Stimulated activated CD4-positive, alpha-beta T cell treated with anti-CD3 and anti-CD28 coated beads, Interleukin-2, amount 100 ng/mL, for 24 hours (primary cell): ENCODE measurements at places on chromosomes 3 and 15.

GRCh38 chr15:50210462-50211157, 28.6 kb downstream of the SLC27A2 start:
- DNase-seq, result no peak

DNA sequence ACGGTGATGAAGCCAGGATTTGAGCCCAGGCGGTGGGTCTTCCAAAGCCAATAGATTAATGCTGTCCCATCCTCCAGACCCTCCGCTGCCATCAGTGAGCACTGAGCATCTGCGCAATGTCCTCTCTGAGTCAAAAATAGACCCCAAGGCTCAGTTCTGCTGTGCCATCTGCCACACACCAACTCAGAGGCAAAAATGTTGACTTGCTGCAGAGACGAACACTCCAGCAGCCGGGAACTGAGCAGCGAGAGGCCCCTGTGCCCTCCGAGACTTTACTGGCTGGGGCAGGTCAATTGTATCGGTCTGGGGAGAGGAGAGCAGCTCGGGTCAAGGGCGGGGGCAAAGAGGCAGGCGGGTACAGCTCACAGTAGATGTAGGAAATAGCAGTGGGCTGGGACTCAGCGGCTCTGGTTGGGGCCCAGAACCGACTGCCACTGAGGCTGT, 41.5 kb upstream of the ATP2B2 start:
- no peak for DNase-seq

- DNase-seq, result no peak
These were observed 17.1 kb upstream of the PLXND1 start for GRCh38 chr3:129623447-129624118.

- DNase-seq, result no peak
These were observed 41.1 kb downstream of the HOMER2 start for GRCh38 chr15:82911458-82911857.

DNA sequence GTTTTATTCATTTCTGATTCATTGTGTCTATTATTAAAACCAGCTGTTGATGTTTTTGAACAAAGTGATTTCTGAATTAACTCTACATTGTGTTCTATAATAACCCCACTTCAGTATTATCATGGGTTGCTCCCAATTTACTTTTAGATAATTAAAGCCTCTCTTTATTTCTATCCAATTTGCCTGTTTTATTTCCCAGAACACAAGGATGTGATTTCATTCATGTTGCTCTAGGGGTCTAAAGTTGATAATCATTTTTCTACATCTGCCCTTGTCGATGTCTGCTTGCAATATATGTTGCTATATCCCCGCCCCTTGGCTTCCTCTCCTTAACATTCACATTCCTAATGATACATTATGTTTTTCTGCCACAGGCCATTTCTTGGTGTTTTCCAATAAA, 747.3 kb downstream of the CADM2 start:
- no peak for DNase-seq
